Hematopoietic multipotent progenitor cell treated with erythropoietin and hydrocortisone succinate and interleukin-3 and kit ligand, for 6 days (in vitro differentiated cells): ENCODE measurements at places on chromosomes 5 and 9.

DNA sequence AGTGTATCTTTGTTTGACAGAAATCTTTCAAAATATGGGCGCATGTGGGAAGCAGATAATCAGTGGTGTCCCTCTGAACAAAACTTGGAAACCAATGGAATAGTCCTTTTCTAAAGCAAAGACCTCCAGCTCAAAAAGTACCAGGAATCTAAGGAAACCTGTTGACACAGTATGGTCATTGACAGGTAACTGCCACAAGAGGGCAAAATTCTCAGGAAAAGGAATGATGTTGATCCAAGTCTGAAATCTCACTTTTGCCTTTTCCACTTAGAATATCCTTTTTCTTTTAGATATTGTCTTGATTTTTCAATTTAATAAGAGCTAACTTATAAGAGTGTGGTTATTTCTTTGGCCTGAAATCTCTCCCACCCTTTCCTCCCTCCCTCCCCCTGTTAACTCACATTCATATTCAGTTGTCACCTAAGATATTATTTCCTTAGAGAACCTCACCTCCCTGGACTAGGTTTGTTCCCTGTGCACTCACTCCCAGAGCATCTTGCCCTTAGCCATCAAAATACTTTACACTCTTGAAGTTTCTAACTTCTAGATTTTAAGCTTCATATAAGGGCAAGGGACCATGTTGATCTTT, 59.0 kb upstream of the BARX1 start:
- DNase-seq, result peak; percentile 67

DNA sequence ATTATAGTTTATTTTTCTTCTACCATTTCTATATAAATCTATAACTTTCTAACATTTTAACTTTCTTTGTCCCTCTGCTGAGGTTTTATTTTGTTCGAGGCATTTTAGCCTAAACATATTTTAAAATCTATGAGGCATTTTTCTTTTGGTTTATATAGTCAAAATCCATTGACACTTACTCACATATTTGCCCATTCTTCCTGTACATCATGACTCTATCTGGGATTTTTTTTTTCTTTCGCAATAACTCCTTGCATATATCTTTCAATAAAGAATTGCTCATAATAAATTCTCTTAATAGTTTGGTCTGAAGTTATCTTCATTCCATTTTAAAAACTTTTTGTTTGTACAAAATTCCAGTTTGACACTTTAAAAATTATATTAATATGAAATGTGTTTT, 632.3 kb downstream of the TLE4 start:
- no peak for DNase-seq

DNA sequence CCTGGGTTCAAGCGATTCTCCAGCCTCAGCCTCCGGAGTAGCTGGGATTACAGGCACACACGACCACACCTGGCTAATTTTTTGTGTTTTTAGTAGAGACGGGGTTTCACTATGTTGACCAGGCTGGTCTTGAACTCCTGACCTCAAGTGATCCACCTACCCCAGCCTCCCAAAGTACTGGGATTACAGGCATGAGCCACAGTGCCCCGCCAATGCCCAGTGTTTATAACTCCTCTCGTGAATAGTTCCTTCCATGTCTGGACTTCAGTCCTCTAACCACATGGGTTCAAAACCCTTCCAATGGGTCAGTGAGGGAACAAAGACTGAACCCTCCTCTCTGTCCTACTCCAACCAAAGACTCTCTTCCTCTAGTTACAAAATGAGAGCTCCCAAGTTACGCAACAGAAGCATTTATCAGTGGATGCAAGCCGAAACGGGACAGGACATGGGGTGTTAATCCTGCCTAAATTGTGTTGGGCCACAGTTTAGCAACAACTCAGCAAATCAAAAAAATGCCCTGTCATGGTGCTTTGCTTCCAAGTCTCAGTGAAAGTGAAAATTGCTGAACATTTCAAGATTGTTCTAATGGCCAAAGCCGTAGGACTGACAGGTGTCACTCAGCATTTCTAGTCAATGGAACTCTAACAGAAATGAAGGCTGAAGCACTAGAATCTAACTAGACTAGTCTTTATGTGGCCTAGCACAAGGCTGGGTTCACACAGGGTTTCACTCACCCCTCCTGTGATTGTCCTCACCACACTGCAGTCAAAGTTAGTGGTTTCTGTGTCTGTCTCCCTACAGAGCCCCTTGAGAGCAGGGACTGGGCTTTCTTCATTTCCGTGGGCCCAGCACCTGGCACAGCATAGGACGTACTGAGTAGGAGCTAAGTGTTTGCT, 3.2 kb upstream of the TMEM245 start:
- peak; percentile 72 for DNase-seq

GRCh38 chr9:94937214-94937903, 210.9 kb downstream of the AOPEP start:
- DNase-seq, result peak; percentile 8

GRCh38 chr9:101073122-101073521, 44.6 kb downstream of the PLPPR1 start:
- no peak for DNase-seq

DNA sequence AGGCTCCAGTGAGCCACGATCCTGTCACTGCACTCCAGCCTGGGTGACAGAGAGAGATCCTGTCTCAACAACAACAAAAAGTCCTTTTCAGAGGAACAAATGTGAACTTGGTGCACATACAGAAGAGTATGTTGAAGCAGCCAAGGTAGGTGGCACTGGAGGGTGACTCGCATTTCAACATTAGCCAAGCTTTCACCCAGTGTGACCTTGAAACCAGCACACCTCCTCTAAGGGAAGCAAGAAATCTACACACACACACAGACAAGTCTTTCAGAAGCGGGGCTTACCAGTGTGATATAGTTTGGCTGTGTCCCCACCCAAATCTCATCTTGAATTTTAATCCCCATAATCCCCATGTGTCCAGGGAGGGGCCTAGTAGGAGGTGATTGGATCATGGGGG, 225.2 kb downstream of the SEMA5A start:
- no peak for DNase-seq

DNA sequence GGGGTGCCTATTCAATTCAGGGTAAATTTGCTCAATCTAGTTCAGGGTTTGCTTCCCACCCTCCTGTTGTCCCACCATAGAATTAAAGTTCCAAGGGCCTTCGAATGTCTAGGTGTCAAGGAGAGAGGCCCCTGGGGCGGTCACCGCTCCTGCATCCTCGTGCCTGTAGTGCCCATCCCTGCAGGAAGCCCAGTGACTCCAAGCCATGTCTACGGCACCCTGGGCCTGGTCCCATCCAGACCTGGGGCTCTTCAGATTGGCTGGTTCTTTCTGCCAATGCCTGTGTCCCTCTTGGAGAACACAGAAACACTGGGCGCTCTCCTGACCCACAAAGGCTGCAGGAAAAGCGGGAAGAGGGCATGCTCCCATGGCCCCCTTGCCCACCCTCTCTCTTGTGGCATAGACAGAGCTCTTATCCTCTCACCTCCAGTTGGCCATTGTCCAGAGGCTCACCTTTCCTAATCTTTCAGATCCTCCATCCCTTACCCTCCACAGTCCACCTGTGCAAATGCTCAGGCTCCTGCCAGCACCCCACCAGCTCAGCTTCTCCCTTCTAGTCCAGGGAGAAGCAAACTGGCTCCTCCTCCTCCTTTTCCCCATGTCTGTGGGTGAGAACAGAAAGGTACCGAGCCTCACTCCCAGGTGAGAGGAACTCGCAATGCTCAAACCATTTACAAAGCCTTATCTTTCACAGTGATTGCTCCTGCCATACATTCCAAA, 253.0 kb upstream of the IRX2 start:
- DNase-seq, result no peak

DNA sequence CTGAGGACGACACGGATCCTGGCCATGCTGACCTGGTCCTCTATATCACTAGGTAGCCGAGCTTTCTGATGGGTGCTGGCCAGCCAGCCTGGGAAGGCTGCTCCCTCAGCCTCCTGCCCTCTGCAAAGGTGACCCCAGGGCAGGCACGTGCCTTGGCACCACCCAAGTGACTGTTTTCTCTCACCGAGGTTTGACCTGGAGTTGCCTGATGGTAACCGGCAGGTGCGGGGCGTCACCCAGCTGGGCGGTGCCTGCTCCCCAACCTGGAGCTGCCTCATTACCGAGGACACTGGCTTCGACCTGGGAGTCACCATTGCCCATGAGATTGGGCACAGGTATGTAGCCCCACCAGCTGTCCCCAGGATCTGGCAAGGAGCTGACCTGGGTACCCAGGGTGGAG, 3.8 kb downstream of the ADAMTS13 start:
- DNase-seq, result no peak

DNA sequence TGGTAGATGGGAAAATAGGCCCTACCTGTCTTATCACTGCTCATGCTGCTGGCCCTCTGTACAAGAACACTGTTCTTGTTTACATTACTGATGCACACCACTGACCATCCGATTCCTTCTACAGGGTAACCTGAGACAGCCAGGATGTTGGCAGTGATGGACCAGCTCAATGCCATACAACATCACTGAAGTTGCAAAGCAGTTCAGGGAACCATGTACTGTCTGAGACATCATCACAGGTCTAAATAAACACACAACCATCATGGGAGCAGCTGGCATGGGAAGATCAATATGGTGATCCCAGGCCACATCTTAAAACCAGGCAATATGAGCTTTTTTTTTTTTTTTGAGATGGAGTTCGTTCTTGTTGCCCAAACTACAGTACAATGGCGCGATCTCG, 59.0 kb downstream of the IARS1 start:
- no peak for DNase-seq

GRCh38 chr9:32294106-32294505, 90.3 kb upstream of the ACO1 start:
- DNase-seq, result no peak

GRCh38 chr9:132670457-132671391, at the start of gene GTF3C4:
GTF3C4 (plus strand) TSS chr9:132670464; CDS start chr9:132670599, 135 bp downstream.
- peak; percentile 70 for DNase-seq

- DNase-seq, result no peak
Observed at GRCh38 chr5:53963958-53964357, 346.4 kb downstream of the ARL15 start.

DNA sequence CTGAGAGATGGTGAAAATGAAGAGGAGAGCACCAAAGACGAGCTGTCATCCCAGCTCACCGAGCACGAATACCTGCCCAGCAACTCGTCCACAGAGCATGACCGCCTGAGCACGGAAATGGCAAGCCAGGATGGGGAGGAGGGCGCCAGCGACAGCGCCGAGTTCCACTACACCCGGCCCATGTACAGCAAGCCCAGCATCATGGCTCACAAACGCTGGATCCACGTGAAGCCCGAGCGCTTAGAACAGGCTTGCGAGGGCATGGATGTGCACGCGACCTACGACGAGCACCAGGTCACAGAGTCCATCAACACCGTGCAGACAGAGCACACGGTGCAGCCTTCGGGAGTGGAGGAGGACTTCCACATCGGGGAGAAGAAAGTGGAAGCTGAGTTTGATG, 27.4 kb upstream of the ZBTB34 start:
- DNase-seq, result no peak

DNA sequence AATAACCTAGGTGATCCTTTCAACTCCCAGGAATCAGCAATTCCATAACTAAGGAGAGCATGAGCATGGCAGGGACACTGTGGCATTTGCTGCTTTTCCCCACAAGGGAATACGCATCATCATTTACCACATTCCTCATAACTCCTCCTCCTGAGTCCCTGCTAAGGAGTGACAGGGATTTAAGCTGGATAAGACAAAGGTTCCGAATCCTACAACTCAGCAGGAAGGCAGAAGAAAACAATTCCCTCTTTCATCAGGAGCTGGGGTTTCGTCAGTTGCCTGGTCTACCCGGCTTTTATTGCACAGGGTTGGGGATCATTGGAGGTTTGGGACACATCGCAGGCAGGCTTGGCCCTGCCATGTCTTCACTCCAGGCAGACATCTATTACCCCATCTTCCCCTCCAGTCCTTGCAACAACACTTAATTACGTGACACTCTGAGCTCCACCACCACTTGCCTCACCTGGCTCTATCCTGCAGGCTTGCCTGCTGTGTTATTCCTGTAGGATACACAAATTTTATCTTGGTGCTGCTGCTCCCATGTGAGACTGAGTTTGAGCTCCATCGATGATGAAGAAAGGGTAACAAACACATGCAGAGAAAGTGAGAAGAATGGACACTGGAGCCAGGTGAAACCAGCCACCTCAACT, 563.0 kb upstream of the KLF4 start:
- no peak for DNase-seq

DNA sequence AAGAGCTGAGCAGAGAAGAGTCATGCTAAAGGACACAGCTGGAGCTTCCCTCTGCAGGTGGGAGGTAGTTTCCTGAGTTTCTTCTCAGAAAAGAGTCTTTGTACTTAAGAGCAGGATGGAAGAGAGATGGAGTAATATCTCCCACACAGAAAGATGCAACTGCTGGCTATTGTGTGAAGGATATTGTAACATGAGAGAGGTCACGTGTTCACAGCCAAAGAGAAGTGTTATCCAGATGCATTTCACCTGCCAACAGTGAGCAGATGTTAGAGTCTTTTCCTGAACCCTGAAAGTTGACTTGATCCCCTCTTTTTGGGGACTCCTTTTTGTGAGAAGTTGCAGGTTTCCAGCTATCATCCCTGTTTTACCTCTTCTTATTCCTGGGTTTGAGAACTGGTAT, 14.0 kb upstream of the TRIO start:
- no peak for DNase-seq

- DNase-seq, result peak; percentile 94
Observed at GRCh38 chr5:14429101-14430050, 152.2 kb upstream of the OTULINL start.

DNA sequence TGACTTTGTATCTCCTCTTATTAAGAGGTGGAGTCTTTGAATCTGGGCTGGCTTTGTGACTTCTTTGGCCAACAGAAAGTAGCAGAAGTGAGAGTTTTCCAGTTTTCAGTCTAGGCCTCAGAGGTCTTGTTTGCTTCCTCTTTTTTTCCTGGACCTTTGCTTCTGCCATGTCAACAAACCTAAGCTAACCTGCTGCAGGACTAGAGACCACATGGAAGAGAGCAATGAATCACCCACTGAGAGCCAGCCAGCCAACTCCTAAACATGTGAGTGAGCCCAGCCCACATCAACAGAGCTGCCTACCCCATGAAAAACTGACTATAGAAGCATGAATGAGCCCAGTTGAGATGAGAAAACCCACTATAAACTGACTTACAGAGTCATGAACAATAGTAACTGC, 29.9 kb downstream of the MRPL22 start:
- peak; percentile 7 for DNase-seq

DNA sequence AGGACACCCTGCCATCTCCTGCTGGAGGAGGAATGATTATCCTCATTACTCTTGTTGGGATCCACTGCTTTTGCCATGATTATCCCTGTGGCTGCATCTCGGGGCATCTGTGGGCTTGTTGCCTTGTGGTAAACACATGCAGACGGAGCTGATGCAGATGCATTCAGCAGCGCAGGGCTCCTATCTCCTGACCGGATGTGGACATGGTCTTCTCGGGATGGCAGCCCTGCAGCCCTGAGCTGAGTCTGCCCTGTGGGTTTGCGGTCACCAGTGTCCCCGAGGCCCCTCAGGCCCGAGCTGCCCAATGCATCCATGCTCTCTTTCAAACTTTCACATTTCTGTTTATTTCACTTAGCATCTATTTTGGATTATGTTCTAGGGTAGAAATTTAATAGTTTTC, 250.4 kb upstream of the IRX1 start:
- no peak for DNase-seq

- no peak for DNase-seq
Observed at GRCh38 chr5:133110709-133111108, 58.9 kb downstream of the HSPA4 start.
